GM04504 (cell line): ENCODE measurements at places on chromosomes 7 and 10.
A peak's percentile ranks its signal among the peaks of the same experiment; 100 is the strongest.

DNA sequence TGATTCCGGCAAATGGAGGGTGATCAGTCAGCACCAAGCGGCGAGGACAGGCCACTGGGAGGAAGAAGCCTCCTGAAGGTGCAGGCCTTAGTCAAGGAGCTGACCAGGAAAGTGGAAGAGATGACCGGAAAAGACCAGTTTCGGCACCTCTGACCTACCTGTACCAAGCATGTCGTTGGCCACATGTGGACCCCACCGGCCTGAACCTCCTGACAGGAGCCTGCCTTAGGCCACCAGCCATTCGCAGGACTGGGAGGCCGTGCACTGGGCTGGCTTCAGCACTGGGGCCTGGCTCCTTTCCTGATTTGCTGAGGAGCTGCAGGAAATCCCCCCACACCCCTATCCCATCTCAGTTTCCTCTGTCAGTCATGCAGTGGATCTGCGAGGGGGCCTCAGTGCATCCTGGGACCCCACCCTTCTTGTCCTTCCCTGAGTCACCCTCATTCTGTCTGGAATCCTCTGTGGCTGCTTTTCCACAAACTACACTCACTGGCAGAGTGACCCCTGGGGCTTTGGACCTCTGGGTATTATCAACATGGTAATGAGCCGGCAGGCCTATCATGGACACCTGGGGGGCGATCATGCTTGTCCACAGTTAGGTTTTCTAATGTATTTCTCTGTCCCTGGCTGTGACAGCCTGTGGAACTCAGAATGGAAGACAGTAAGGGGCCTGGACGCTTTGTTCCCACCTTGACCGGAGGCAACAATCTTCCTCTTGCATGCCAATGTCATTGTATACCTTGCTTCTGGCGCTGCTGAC is 33.0 kb downstream of the RAMP3 start:
- DNase-seq, result no peak

- peak; percentile 64 for DNase-seq
Measured at GRCh38 chr10:116211682-116212081, 61.3 kb downstream of the GFRA1 start.

DNA sequence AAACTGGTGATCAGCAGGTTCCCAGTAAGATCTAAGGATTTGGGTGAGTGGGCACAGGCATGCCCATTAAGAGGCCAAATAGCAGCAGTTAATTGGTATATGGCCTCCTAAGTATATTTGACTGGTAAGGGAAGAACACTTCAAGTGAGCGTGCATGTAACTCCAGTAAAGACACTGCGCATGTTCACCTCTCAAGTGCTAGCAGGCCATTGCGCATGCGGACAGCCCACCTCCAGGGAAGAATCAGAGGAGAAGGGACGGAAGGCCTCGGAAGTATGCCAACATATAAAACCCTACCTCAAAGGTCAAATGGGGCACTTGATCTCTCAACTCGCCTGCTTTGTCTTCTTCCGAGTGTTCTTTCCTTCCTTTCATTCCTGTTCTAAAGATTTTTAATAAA is 118.0 kb downstream of the ARL5B start:
- DNase-seq, result no peak

GRCh38 chr10:62225362-62225761 is 43.3 kb downstream of the RTKN2 start:
- no peak for DNase-seq

GRCh38 chr10:49040601-49041000 is 74.7 kb downstream of the VSTM4 start:
- no peak for DNase-seq

GRCh38 chr7:149670288-149670687 is 103.1 kb downstream of the ZNF467 start:
- DNase-seq, result peak; percentile 28

- DNase-seq, result no peak
Measured at GRCh38 chr10:63667596-63668480, 146.6 kb downstream of the REEP3 start.

DNA sequence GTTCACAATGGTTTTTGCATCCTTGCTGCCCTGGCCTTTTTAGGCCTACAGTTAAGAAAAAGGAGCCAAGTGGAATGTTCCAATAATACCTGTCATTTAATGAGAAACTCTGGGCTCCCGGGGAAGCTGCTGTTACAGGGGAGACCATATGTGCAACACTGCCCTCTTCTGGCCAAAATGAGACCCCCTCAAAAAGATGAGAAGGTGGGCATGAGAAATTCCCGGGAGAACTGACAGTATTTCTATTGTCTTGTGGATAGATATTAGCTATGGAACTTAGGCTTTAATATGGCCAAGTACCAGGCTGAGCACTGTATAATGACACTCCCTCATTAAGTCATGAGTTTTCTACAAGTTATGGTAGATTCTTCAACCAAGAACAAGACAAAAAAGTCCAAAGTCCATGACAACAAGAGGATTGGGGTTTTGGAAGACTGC is 99.4 kb downstream of the CCDC3 start:
- peak; percentile 6 for DNase-seq

DNA sequence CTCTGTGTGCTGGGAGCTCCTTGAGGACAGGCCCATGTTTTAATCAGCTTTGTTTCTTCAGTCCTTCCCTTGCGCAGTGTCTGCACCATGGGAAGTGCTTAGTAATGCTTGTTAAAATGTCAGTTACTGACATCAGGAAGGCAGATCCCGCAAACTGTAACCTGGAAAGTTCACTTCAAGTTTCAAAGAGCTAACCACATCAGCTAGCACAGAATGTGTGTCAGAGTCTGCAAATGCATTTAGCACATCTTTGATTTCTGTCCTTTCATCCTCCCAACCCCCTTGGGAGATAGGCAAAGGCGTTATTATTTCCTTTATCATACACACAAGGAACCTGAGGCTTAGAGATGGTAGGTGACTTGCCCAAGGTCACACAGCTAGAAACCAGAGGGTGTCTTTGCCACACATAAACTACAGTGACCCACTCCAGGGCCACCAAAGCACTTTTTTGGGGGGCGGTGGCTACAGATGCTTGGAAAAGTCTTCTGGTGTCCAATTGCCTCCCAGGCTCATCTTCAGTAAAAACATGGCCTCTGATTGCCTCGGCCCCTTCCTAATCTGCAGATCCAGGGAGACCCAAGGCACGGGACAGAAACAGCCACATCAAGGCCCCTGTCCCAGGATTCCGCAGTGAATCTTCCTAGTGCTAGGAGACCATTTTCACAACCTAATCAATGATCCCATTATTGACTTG is 116.2 kb upstream of the GPR26 start:
- no peak for DNase-seq

DNA sequence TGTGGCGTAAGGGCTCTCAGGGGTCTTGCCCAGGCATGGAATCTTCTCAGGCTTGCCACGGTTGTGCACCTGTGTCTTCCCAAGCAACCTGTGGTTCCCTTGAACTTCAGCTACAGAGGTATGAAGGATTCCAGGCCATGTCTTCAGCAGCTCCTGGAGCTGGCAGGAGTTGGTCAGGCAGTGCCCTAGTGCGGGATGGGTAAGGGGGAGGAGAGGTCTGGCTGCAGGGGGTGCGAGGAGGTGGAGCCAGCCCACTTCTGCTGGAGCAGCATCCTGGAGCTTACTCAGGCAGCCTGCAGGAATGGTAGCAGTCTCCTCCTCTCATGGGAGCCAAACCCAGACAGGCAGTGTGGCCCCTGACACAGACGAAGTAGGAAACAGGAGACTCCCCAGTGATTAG is 3.8 kb upstream of the TRIL start:
- no peak for DNase-seq

DNA sequence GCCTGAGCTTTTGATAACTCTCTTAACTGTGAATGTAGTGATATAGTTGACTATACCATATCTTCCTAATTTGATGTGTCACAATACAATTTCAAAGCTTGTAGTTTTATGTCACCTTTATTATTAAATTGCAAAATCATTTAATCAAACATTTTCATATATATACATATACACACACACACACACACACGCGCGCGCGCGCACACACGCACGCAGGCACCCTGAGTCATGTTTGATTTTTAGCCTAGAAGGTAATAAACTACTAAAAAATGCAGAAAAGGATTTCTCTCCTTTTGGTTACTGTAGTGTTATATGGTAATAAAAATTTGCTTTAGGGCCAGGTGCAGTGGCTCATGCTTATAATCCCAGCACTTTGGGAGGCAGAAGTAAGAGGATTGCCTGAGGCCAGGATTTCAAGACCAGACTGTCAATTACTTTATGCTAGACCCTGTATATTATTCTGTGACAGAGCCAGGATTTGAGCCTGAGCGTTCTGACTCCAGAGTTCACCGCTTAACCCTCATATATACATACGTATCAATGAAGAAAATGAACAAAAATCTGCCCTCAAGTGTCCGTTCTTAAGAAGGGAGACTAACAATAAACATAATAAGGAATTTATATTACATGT is 89.6 kb downstream of the PODXL start:
- no peak for DNase-seq

DNA sequence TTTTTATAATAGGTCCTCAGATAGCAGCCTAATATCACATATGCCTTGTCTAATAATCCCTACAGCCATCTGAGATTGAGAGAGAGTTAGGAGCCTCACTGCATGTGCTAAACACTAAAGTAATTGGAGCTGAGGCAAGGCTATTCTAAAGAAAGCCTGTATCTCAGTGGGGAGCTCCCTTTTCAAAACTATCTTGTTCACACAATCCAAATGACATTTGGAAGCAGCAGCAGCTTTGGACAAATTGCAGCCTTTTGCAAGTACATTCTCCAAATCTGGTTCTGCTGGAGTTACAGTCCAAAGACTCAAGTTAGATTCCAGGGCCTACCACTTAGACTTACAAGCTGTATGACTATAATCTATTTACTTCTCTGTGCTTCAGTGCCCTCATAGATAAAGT is 104.5 kb downstream of the MACC1 start:
- DNase-seq, result no peak

DNA sequence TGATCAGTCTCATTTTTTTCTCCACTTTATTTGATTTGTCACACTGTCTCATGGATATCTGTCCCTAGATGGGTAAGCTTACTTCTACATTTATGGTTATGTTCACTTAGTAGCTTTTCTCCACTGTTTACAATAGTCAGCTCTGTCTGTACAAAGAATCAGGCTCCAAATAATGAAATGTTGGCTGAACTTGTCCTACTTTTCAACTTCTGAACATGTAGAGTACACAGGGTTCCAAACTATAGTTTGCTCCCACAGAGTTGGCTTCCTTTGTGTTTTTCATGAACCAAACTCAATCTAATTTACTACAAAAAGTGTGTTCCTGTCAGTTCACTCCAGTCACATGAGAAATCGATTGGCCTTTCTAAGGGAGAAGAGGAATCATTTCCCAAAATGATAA is 175.0 kb downstream of the CCDC71L start:
- DNase-seq, result no peak

DNA sequence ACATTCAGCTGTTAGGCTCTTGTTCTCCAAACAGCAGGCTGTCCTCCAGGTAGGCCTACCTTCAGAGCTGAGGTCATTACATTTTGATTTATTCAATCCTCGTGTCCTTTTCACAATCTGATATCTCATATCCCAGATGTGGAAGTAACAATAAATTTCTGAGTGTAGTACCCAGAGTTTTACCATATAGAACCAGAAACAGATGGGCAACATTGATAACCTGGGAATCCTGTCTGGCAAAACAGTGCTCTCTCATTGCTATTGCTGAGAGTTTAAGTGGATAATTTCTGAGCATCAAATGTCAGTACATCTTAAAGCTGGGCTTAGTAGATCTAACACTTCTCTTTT is 1007.8 kb downstream of the REEP3 start:
- no peak for DNase-seq

GRCh38 chr7:101597941-101598340 is 31.2 kb downstream of the MYL10 start:
- no peak for DNase-seq

- no peak for DNase-seq
Measured at GRCh38 chr10:131865223-131865917, 35.4 kb upstream of the PPP2R2D start.

- no peak for DNase-seq
Measured at GRCh38 chr7:8177109-8177933, 84.6 kb downstream of the ICA1 start.

DNA sequence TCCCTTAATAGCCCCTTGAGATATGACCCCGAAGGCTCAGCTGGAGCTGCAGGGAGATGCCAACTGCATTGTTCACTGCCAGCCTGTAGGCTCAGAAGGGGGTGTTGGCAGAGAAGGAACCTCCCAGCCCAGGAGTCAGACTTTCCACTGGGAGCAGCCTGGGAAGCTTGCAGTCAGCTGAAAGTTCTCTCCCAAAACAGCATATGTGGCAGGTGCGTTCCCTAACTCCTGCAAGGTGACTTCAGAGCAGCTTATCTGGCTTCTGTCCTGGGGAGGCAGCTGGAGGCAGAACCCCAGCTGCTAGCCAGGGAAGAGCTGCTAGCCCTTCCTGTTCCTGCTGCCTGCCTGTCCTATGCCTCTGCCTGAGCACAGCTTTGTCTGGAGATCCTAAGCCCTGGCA is 8.1 kb downstream of the SFTPA2 start:
- DNase-seq, result no peak

GRCh38 chr7:82442492-82443035 is 1.0 kb downstream of the CACNA2D1 start:
- no peak for DNase-seq

- DNase-seq, result no peak
Measured at GRCh38 chr10:126158133-126158892, 230.0 kb downstream of the ADAM12 start.

DNA sequence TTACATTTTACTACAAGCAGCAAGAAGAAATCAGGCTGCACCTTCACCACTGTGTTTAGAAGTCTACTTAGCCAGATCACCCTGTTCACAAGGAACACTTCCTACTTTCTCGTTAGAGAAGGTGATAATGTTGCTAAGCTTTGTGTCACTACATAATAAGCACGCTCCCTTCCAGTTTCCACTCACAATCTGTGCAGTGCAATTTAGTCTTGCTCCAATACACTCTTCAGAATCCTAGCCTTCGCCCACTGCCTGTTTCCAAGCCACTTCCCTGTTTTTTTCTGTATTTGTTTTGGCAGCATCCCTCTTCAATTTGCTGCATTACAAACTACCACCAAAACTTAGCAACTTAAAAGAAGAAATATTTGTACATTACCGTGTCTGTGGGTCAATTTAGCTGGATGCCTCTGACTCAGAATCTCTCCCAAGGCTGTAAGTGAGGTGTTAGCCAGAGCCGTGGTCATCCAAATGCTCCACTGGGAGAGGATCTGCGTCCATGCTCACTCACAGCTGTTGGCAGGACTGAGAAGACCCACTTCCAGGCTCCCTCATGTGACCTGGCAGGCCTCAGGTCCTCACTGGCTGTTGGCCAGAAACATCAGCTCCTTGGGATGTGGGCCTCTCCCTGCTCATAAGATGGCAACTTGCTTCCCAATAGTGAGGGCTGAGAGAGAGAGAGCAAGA is 110.4 kb downstream of the PON1 start:
- DNase-seq, result peak; percentile 6

- DNase-seq, result peak; percentile 12
Measured at GRCh38 chr10:86596266-86596665, 58.1 kb upstream of the OPN4 start.

DNA sequence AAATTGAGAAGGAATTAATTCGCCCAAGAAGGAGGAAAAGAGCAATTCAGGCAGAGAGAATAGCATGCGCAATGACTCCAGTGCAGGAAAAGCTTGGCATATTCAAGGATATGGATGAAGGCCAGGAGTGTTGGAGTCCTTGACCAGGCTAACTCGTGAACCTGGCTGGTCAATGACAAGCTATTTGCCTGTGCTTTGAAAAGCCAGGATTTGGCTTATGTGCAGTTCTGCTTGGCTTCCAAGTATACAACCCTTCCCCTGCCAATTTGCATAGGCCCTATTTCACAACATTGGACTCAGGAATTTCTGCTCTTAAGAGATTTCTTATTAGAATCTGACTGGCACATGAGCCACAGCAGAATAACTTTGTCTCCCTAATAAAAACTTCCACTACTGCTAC is 72.3 kb upstream of the SP8 start:
- no peak for DNase-seq
